ENCODE measurements at places on chromosomes 2 and 18. TPM values are rescaled to one million over a fixed set of nuclear protein-coding genes. Genes with fewer than 3 reads are reported as not detected.

The SCN7A gene
- polyA plus RNA-seq = 13.2 TPM

The MOCOS gene
- 0.70 TPM for polyA plus RNA-seq

The FBXO36 gene
- 3.5 TPM for polyA plus RNA-seq

The VWA3B gene
- polyA plus RNA-seq = 0.26 TPM

The RBM44 gene
- polyA plus RNA-seq = 0.32 TPM

The CCDC74A gene
- 15.6 TPM for polyA plus RNA-seq

The TLX2 gene
- not detected for polyA plus RNA-seq

The HADHB gene
- polyA plus RNA-seq = 172 TPM

The PLA2R1 gene
- polyA plus RNA-seq = 106 TPM

The THAP4 gene
- 50.3 TPM for polyA plus RNA-seq

The RAB12 gene
- 48.8 TPM for polyA plus RNA-seq

The MERTK gene
- 20.0 TPM for polyA plus RNA-seq

The SLC5A7 gene
- polyA plus RNA-seq = 2.6 TPM

The PAIP2B gene
- polyA plus RNA-seq = 20.5 TPM

The SAP130 gene
- 25.6 TPM for polyA plus RNA-seq

The PMAIP1 gene
- 3.6 TPM for polyA plus RNA-seq

The BCL11A gene
- 15.1 TPM for polyA plus RNA-seq

The ITGA4 gene
- 32.8 TPM for polyA plus RNA-seq

The IL37 gene
- polyA plus RNA-seq = not detected

The ANKRD30B gene
- 0.24 TPM for polyA plus RNA-seq

The ANKRD53 gene
- polyA plus RNA-seq = 1.8 TPM

The ABCA12 gene
- 0.08 TPM for polyA plus RNA-seq

The DYNAP gene
- polyA plus RNA-seq = not detected

The TRIB2 gene
- polyA plus RNA-seq = 221 TPM

The ZBTB7C gene
- polyA plus RNA-seq = 17.7 TPM

The RTP5 gene
- polyA plus RNA-seq = not detected

The FARSB gene
- polyA plus RNA-seq = 32.7 TPM

The DOCK10 gene
- polyA plus RNA-seq = 11.6 TPM

The PNPT1 gene
- polyA plus RNA-seq = 16.5 TPM

The TDRD15 gene
- polyA plus RNA-seq = not detected
